ENCODE measurements at places on chromosomes 4 and X.

DNA sequence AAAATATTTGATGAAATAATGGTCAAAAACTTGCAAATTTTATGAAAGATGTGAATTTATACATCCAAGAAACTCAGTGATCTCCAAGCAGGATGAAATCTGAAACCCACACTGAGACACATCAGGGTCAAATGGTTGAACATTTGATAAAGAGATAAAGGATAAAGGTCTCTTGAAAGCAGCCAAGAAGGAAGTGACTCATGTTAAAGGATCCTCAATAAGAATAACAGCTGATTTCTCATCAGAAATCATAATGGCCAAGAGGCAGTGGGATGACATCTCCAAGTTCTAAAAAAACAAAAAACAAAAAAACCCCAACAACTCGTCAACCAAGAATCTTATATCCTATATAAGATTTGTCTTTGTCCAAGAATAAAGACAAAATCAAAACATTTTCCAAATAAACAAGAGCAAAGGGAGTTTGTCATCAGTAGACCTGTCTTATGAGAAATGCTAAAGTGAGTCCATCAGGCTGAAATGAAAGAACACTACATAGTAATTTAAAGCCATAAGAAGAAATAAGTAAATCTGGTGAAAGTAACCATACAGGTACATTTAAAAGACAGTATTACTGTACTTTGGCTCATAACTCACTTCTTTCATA, 121.7 kb downstream of the PDS5A start:
- no peak for DNase-seq

GRCh38 chr4:56739066-56739777, 58.1 kb upstream of the HOPX start:
- peak; percentile 6 for DNase-seq

DNA sequence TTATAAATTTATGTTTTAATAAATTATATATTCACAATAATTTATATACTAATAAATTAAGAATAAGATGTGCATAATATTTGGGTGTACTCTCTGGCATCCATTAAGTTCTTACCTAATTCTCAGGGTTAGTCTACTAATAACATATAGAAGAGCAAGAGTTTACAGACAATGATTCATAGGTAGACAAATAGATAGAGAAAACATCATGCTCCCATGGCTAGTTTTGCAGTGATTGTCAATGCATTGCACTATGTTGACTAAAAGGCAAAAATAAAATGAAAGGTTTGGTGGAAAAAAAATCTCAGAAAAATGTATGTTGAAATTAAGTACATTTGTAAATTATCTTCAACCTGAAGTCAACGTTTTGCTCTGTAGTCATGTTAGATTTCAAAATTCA, 606.0 kb downstream of the KCTD8 start:
- DNase-seq, result no peak

- no peak for DNase-seq
These were observed 1.3 kb downstream of the SMARCAD1 start for GRCh38 chr4:94208918-94209317.

- DNase-seq, result no peak
These were observed 321.3 kb upstream of the CPXCR1 start for GRCh38 chrX:88425739-88426138.

DNA sequence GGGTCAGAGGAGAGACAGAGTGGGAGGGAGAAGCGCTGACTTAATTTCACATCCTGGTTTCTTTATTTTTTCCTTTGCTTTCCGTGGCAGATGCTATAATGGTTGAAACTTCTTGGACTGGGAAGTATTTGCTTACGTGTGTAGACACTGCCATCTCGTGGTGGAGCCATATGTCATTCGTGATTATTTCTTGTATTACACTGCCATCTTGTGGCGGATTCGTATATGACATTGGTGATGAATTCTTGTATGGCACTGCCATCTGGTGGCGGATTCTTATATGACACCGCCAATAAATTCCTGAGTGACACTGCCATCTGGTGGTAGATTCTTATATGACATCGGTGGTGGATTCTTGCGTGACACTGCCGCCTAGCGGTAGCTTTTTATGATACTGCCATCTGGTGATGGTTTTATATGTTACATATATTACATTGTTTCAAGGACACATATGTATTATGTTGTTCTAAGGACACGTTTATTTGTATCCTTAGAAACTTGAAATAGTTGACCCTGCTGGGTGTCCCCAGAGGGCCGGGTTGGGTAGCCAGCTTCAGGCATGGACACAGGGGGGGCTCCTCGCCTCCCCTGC, 37.3 kb upstream of the CLCN4 start:
- no peak for DNase-seq

DNA sequence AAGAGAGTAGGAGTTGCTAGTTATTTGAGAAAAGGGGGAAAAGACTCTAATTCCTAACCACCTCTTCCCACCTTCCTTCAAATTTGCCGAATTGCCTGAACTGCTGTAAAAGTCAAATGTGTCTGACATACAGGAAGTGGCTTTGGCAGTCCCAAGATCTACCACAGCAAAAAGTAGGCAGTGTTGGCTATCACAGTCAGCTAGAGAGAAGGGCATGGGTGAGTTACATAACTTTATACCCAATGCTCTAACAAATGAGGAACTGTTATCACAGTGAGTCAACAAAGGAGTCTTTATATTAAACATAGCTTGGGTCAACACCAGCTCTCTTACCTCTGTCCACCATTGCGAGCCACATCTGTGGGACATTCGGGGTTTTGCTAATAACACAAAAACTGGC, 2.4 kb upstream of the MBNL3 start:
- DNase-seq, result no peak

GRCh38 chr4:3697033-3697432, 69.2 kb upstream of the ADRA2C start:
- no peak for DNase-seq

- peak; percentile 50 for DNase-seq
These were observed 13.2 kb downstream of the GPC4 start for GRCh38 chrX:133402042-133402453.

DNA sequence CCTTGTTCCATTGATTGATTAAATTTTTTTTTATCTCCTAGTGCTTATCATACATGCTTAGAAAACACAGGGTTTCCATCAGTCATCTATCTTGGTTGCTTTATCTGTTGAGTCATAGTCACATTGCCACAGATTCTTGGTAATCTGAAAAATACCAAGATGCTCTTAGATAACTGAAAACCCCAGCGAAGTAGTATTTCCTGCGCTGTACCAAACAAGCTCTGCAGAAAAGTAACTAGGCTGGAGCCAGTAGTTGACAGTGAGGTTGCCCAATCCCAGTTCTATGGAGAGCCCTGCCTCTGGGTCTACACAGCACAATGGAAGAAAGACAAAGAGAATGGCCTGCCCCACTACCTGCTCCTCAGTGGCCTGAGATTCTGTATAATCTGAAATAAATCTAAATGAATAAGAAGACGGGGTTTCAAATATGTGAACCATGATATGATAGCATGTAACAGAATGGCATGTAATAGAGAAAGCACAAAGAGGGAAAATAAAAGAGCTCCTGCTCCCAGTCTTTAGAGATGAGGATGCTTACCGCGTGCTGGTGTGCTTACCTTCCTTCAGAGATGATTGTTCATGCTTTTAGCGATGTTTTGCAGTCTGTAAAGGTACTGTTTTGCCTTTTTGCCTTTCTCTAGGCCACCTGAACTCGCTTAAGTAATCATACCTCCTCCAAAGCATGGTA, 55.3 kb upstream of the RAPGEF2 start:
- DNase-seq, result no peak

GRCh38 chr4:14583752-14584151, 418.5 kb upstream of the CPEB2 start:
- DNase-seq, result no peak

DNA sequence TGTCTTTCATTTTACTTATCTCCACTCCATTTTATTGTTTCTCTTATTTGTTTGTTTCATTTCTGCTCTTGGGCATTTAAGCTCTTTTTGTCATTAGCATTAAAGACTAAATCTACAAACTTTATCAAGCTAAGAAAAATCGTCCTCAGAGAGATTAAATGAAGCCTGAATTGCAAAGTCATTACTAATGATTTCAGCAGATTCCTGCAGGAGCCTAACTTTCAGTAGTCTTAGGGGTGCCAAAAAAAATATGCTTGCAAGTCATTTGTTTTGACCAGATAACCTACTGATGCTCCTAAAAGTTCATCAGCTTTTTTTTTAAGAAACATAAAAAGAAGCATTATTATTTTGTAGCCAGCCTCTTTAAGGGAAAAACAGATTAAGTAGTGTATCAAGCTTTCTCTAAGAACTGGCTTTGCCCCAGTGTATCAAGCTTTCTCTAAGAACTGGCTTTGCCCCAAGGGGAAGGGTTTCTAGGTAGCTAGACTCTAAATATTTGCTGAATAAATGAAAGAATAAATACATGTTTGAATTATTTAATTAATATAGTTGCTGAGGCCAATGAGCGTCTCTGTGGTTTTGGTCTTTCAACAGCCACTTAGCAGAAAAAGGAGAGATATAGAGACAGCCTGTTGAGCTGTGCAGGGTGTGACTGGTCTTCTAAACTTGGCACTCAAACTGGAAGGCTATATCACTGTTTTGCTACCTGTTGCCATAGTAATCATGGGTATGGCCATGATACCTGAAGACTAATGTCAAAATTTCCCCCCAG, 174.2 kb downstream of the BTC start:
- no peak for DNase-seq

- DNase-seq, result no peak
These were observed 129.5 kb upstream of the GPC4 start for GRCh38 chrX:133544778-133545177.

- no peak for DNase-seq
These were observed 708.6 kb downstream of the C4orf33 start for GRCh38 chr4:129804461-129804981.

GRCh38 chr4:67575232-67576058, 16.9 kb downstream of the STAP1 start:
- DNase-seq, result no peak

DNA sequence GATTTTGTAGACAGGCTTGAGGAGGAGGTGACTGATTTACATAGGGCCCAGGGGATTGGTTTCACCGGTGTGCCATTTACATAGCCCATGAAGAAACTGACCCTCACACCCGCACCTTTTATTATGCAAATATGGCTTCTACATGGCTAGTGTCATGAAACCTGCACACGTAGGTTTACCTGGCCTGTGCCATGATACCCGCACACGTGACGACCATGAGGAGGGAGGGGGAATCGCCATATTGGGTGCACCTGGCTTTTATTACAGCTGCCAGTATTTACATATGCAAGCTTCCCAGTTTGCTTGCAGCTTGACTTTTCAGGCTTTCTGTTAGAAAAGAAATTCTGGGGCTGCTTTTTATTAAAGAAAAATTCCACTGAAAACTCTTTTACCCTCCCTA, 359.7 kb downstream of the ADAM29 start:
- no peak for DNase-seq

DNA sequence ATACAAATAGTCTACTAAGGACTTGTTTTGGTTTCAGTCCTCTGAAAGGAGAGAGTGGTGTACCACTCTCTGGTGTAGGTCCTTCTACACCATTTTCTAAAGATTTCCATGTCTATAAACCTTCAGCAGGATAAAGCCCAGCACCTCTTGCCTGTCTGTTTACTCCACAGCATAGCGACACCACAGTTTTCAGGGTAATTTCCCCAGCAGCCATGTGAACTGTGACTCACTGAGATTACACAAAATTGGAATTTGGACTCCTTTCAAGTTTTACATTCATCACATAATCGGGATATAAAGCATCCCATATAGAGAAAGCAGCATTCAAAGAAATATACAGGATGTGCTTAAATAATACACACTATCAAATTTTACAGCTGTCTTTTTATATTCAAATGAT, 229.6 kb downstream of the PRDM5 start:
- peak; percentile 82 for DNase-seq

DNA sequence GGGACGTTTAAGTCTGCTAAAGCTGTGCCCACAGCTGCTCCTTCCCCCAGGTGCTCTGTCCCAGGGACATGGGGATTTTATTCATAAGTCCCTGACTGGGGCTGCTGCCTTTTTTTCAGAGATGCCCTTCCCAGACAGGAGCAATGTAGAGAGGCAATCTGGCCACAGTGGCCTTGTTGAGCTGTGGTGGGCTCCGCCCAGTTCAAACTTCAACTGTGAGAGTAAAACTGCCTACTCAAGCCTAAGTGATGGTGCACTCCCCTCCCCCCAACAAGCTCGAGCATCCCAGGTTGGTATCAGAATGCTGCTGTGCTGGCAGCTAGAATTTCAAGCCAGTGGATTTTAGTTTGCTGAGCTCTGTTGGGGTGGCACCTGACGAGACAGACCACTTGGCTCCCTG, 1371.4 kb downstream of the ADGRL3 start:
- no peak for DNase-seq

- no peak for DNase-seq
These were observed 123.2 kb downstream of the ELOVL6 start for GRCh38 chr4:110075083-110075738.

Measured in stromal cell of bone marrow (primary cell).